ENCODE measurements at places on chromosomes 6 and 20.
A peak's percentile ranks its signal among the peaks of the same experiment; 100 is the strongest.

DNA sequence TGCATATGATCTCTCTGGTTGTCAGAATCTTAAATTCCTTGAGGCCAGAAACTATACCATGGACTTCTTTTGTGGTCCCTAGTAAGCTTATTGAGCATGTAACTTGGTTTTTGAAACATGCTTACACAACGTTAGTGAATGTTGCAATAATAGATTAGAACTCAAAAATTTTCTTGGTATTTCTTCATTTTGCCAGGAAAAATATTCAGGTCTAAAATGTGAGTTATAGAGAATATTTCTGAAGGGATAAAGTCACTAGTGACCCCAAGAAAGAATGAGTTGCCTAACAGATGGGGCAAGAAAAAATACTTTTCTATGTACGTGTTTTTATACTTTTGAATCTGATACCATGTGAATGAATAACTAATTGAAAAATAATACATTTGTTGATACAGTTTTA is 195.4 kb downstream of the TFAP2A start:
- no peak for DNase-seq

DNA sequence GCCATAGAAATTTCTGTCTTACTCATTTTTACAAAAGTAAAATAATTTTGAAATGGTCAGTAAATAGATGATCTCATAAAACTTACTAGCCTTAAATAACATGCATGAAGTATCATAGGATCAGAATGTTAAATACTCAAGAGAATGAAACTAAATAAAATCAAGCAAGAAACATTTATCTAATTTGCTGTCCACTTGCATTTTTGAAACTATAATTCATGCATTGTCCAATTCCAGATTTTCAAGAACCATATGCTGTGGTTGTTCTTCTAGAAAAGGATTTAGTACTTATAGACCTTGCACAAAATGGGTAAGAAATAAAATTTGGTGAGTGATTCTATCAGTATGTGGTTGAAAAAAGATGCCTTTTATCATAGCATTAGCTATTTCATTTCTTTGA is 107.0 kb downstream of the STXBP5 start:
- DNase-seq = no peak

DNA sequence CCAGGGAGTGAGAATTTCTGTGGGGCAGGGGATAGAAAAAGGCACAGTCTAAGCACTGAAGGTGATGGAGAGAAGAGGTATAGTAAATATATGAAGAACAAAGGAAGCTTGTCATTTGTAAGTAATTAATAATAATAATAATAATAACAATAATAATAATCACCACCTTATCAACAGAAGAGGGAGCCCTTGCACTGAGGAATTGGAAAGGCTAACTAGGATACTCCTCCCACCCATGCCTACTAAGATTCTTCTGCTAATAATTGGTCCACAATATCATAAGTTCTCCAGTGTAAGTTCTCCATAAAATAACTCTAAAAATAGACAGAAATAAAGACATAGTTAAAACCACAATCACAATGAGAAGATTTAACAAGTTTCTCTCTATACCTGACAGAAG is 912 bp upstream of the OR12D3 start:
- no peak for DNase-seq

DNA sequence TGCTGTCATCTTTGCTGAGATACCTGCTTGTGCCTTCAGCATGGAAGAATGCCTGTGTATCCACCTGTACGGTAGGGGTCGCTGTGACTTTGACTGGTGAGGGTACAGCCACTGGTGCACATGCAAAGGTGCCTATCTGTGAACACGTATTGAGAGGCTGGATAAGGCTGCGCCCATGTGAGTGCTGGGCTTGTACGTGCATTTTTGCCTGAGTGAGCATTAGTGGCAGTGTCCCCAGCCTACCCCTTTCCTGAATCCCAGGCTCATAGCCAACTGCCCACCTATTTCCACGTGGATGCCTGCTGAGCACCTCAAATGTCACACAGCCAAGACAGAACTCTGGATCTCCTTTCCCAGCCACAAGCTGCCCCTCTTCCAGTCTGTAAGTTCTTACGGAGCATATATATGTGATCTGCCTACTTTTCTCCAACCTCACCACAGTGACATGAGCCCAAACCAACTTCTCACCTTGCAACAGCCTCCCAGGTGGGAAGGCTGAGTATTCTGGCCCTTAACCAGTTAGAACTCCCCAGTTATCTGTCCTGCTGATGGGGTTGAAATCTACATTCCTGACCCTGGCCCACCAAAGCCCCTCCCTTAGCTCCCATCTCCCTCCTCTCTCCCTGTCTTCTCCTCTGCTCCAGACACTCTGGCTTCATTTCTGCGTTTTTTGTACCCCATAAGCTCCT is 1.1 kb upstream of the SLC2A10 start:
- DNase-seq = no peak

- DNase-seq = no peak
These were observed 41.9 kb upstream of the HMGA1 start for GRCh38 chr6:34194772-34195171.

DNA sequence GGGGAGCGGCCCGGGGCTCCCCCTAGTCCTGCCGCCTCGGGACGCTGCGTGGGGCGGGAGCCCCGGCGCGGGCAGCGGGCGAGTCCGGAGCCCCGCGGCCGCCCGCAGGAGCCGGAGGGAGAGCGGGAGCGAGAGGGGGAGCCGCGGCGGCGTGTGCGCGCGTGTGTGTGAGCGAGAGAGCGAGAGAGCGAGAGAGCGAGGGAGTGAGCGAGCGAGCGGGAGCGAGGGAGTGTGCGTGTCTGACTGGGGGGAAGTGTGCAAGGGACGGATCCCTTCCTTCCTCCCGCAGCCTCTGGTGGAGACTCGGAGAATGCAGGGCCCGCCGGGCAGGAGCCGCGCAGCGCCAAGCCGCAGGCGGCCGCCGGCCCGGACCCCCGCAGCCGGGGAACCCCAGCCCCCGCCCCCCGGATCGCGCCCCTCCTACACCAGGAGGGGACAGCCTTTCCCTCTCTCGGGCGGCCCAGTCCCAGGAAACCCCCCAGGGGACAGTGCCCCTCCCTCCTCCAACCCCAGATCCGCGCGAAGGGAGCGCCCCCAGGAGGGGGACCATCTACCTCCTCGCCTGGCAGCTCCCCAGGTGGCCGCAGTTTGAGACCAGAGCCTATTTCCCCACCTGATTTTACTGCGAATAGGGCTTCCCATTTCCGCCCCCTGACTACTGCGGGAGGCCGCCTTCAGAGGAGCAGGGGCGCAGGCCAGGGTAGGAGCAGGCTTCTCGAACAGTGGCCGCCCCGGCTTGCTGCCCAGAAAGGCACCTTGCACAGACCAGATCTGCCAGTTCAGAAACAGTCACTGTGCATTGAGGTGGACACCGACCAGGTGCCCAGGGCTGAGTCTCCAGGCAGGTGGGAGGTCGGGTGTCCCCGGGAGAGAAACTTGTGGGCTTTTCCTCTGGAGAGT is at the start of gene CDH22:
TSS of gene CDH22 (minus strand) at position 241 of the 900 bp plus-strand sequence. CDS start 57,204 bp downstream, outside the sequence.
- peak; percentile 57 for DNase-seq

DNA sequence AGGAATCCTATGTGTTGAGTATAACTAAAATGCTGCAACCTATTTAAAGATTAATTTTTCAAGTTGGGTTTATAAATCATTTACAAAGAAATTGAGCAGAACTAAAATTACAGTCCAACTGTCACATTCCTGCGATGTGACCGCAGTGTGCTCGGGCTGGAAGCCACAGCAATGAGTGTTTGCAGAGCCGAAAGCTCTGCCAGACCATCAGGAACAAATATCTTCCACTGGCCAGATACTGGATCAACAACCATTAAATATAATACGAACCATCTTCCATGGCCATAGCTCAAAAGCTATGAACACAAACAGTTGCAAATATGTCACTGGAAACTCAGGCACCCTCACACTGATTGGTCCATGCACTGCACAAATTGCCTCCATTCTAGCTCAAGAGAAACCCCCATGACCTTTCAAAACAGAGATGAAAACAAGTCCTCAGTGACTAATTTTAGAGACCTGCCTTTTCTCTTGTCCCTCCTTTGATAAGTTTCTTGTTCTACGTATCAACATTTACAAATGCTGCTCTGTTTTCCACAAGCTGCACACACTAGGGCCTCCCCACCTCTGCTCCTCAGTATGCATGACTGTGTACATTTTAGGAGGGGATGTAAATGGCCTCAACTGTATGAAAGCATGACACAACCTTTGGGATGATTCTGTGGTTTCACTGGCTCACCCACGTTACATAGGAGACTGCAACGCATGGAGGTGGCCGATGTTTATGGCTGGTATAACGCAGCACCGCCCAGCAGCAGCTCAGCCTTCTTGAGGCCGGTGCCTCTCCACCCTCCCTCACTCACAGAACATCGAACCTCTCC is 171.7 kb downstream of the WDR27 start:
- peak; percentile 75 for DNase-seq

DNA sequence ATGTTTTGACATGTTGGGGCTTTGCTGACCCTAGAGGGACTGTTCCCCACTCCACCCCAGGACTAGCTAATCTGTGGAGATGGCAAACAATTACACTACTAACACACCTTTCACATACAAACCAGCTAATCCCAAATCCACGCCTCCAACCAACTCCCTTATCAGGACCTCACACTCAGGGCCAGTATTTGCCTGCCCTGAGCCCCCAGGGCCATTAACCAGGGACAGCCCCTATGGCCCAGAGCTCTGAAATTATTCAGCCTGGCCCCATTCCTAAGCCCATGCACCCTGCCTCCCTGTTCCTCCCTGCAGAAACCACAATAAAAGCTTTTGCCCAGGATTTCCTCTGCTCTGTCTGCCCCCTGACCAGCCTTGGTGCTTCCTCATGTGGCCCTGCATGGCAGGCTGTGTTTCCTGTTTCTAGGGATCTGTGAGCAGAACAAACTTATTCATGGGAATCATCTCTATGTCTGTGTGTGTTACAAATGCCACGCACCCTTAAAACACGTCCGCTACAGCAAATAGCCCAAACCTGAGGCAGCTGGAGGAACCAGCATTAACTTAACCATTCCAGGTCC is 121.2 kb downstream of the PXDC1 start:
- no peak for DNase-seq

DNA sequence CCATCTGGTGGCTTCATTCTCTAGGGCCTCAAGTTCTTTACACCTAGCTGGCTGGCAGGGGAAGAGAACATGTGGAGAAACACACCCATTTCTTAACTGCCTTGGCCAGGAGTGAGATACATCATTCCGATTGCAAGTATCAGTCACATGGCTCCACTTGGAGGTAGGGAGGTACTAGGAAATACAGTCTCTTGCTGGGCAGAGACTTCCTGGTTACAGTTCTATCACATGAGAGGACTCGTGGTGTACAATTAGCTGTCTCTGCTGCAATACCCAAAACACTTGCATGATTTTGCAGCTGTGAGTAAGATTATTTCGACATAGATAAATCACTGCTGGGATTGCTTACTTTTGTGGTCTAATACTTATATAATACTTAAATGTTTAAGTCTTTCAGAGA is 51.1 kb downstream of the GTF2H5 start:
- DNase-seq = no peak

DNA sequence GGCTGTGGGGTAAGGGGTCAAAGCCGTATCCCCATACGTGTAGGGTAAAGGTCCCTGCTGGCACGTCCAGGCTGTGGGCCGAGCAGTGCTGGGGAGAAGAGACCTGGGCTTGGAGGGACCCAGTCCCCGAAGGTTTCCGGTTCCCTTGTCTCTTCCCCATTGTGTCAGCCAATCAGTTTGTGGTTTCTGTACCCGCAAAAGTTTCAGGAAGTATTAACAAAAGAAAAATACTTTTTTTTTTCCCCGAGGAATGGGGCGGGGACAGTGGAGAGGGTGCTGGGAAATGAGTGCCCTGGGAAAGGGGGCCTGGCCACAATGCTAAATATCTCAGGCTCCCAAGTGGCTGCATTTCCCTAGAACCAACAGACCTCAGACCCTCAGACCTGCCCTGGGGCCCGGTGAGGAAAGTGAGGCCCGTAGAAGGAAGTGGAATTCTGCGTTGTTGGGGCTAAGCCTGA is 15.2 kb upstream of the AMD1 start:
- no peak for DNase-seq
